EH (cell line): ENCODE measurements at places on chromosomes 1 and 21.
A peak's percentile ranks its signal among the peaks of the same experiment; 100 is the strongest.

DNA sequence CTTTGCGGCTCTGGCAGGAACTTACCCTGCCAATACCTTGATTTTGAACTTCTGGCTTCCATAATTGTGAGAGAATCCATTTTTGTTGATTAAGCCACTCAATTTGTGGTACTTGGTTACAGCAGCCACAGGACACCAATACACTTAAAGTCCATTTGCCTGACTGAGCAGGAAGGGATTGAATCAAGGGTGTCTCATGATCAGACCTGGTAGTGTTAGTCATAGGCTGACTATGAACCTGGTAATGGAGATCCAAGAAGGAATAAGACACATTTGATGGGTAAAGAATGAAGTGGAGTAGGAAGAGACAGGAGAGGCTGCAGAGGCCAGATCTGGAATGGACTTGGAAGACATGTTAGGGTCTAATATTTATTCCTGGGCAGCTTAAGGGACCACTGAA is 31.2 kb upstream of the MAP1LC3C start:
- DNase-seq: no peak

DNA sequence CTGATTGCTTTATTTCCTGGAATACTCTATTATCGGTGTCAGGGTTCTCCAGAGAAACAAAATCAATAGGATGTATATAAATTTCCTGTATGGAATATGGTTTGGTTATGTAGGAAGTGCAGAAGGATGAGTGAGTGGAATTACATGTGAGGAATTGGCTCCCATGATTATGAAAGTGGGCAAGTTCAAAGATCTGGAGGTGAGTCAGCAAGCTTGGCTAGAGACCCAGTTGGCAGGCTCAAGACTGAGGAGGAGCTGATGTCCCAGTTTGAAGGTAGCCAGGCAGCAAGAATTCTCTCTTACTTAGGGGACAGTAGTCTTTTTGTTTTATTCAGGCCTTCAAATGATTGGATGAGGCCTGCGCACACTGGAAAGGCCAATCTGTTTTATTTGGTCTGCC is 57.5 kb downstream of the MAP3K7CL start:
- peak; percentile 92 for DNase-seq

- peak; percentile 34 for DNase-seq
Observed at GRCh38 chr1:55374801-55375616, 159.8 kb upstream of the USP24 start.

DNA sequence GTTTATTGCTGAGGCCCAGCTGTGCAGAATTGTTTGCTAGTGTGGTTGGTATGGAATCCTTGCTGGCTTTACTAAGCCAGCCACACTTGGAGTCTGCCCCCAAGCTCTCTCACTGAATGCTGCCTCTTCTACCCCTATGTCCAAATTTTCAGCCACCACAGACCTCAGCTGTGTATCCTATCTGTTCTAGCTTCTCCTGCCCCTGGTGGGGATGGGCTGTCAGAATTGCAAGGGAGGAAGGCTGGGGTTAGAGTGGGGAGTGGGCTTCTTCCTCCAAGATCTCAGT is 4.4 kb downstream of the NHLH1 start:
- DNase-seq: no peak

DNA sequence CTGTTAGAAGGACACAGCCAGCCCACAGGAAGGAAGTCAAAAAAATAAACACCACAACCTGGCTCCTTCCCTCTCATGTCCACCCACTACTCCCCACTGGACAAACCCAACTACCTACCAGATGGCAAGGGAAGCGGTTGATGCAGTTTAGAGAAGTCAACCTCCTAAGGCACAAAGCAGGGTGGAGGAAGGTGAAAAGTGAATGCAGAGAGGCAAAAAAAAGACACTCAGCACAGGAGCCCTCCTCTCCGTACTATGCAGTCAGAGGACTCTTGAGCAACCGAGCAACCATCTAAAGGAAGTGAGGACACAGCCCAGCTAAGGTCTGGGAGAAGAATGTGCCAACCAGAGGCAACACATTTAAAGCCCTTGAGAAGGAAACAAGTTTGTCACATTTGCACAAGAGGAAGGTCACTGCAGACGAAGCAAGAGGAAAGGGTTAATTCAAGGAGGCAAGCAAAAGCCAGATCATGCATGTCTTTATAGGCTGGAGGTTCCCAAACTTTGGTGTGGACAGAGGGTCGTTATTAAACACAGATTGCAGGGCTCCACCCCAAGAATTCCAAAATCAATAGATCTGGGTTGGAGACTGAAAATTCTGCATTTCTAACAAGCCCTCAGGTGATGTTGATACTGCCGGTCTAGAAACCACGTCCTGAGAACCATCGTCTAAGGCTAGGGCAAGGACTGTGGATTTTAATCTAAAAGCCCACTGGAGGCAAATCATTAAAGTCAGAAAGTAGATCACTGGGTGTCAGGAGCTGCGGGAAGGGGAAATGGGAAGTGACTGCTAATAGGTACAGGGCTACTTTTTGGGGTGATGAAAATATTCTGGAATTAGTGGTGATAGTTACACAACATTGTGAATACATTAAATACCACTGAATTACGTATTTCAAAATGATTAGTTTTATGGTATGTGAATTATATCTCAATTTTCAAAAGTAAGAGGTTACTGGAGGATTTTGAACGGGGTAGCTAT is 19.7 kb downstream of the TP53BP2 start:
- DNase-seq: no peak

DNA sequence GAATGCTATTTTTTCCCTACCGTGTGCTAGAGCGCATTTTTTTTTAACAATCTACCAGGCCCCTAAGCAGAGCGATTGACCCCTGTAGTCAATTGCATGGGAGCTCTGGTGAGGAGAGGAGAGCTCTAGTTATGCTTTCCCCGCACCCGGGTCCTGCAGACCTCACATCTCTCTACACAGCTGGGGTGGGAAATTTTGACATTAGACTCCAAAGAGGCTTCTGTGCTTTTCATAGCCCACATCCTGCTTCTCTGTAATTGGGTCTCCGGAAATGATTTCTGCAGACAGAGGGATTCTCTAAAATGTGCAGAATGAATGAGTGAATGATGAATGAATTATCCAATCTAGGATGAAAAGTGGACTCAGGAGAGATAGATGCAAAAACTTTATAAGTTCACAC is 41.5 kb upstream of the DUSP10 start:
- no peak for DNase-seq

GRCh38 chr1:53335661-53336060 is 7.8 kb upstream of the LRP8 start:
- no peak for DNase-seq

GRCh38 chr1:53139951-53140361 is 2.5 kb downstream of the SLC1A7 start:
- peak; percentile 45 for DNase-seq

DNA sequence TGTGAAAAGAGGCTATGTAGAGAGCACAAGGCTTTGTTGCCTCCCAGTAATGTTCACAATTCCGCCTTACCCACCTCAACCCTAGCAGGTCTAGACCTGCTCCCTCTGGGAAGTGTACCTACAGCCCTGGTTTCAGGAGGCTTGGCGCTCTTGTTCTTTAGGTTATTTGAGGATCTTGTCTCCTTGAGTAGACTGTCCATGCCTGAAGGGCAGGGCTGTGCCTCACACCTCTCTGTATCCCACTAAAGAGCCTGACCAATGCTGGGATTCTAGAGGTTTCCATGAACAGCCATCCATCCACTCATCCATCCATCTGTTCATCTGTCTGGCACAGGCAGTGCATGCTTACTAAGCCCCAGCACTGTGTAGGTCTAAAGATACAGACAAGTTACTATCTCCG is 1.0 kb downstream of the RAB7B start:
- no peak for DNase-seq

- no peak for DNase-seq
Observed at GRCh38 chr1:3457910-3458883, 3.7 kb downstream of the ARHGEF16 start.

DNA sequence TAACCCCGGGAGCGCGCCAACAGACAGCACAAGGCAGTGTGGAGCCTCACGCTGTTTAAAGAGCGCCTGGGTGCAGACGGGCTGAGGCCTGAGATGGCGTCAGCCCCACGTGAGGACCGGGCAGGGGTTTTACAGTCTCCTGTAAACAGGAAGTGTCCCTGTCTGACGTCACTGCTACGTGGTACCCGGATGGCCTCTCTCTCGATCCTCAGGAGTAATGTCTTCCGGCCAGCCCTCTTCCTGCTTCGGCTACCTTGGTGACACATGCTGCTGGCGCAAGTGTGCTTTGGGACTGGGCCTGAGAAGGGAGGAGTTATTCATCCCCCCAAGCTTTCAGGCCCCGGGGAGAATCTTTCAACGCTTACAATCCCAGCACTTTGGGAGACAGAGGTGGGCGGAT is 41.2 kb downstream of the CNST start:
- no peak for DNase-seq

DNA sequence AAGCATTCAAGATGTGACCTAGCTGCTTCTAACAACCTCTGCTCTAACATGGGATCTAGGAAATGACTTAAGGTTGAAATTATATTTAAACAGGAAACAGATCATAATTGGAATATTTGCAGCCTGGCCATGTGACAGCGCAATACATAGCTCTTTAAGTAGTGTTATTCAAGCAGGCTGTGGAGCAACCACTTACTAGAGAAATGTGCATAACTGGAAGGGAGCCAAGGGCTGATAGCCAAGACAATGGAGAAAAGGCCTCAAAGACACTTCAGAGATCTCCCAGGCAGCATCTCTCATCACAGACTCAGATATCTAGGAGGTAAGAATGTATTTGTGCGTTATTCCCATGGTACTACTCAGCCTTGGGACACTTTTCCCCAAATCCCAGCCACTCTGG is 823.0 kb upstream of the PRMT6 start:
- DNase-seq: no peak

- no peak for DNase-seq
Observed at GRCh38 chr1:50047916-50048694, 24.4 kb upstream of the AGBL4 start.

DNA sequence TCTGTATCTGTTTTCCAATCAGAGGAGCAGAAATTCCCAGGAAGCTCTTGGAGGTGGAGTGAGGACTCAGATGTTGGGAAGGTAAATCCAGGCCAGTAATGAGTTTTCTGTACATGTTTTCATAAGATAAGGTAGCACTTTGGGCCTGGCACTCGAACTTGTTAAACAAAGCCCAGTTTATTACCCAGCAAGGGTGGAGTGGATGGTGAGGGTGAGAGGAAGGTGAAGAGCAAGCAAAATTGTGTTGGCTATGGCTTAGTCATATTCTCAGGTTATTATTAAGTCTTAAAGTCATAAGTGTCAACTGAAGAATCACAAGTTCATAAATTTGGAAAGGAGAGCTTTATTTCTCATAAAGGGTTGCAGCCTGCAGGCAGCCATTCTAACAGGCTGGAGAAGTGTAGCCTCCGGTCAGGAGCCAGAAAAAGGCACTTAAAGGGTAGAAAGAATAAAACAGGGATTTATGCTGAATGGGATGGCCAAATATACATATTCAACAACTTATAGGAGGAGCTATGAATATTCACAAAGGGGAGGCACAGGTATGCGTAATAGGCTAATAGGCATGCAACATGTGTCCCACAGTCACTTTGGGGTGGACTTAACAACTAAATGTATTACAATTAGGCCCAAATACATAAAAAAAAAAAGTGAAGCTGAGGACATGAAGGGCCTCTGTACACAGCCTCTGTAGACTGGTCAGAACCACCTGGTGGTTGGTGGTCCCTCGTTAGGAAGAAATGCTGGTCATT is 523.9 kb downstream of the LMO4 start:
- DNase-seq: no peak
